ENCODE measurements at places on chromosomes 4 and X.

DNA sequence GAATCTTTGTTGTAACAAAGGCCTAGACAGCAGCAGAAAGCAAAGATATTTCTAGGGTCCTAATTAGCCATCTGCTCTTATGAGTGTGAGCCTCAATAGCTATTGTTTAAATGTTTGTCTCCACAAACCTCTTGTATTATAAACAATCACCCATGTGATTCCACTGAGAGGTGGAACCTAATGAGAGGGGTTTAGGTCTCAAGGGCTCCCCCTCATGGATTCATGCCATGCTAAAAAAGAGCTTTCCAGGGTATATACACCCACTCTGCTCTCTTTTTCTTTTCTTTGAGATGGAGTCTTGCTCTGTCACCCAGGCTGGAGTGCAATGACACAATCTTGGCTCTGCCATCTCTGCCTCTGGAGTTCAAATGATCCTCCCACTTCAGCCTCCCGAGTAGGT is 42.1 kb downstream of the TRIM61 start:
- peak; percentile 28 for DNase-seq

DNA sequence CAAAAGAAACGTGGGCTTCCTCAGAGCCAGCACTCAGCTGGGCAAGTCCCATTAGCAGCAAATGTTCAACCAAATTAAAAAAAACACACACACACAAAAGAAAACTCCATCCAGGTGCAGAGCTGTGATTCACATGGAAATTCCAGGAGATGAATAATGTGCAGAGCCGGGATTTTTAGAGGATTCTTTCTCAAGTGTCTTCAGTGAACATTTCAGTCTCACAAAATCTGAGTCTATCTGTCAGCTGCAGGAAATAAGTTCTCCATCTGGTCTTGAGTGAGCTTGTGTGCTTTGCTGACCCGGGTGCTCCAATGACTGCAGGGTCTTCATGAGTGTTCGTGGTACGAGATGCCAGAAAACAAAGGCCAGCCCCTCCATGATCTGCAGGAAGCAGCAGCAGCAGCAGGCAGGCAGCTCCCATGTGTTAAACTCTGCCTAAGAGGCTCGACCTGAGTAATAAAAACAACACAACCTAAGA is 44.3 kb downstream of the RASGEF1B start:
- no peak for DNase-seq

GRCh38 chr4:8688041-8688907 is 95.7 kb downstream of the CPZ start:
- no peak for DNase-seq

DNA sequence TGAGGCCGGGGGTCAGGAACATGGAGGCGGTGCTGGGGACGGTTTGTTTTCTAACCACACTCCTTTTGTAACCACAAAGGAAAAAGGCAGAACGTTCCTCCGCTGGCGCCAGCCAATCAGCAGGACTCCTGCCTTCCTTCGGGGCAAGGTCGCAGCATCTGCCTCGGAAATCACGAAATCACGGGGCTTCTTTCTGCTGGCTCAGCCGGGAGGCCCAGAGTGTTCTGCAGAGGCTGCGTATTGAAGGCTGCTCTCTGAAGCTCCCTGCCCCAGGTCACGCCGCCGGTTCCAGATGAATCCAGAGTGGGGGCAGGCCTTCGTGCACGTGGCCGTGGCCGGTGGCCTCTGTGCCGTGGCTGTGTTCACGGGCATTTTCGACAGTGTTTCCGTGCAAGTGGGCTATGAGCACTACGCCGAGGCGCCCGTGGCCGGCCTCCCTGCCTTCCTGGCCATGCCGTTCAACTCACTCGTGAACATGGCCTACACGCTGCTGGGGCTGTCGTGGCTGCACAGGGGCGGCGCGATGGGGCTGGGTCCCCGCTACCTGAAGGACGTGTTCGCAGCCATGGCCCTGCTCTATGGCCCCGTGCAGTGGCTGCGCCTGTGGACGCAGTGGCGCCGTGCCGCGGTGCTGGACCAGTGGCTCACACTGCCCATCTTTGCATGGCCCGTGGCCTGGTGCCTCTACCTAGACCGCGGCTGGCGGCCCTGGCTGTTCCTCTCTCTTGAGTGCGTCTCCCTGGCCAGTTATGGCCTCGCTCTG is 9.4 kb downstream of the TMEM187 start:
- DNase-seq: peak; percentile 81

DNA sequence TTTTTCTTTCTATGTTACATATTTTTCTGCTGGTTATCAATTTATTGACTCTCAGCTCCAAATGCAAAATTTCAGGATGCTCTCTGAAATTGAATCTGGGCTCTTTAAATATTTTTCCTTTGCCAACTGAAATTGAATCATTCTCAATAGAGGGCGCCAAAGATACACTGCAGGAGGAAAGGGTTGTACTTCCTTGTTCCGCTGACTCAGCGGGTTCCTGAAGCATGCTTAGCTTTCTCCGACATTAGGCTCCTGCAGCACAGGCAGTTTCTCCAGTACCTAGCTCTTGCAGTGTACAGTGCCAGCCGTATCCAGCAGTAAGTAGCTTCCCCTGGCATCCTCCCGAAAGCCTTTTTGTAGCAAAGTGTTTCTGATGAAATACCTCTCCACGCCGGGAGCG is 28.8 kb upstream of the CFAP47 start:
- DNase-seq: peak; percentile 63

DNA sequence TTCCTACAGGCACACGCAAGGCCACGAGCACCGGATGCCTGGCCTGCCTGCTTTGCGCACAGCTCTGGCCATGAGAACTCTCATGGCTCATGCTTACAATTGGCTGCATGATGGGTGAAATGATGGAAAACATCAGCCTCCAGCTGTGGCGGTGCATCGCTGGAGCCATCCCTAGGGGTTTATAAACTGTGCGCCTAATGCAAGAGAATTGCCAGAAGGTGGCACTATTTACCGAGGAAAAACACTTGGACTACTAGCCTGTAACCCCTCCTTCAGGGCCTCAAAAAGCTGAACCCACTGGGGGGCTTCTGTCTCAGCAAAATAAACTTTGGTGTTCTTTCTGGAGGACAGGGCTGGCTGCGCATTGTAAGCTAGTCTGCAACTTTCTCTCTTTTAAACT is 51.9 kb downstream of the PHKA2 start:
- peak; percentile 3 for DNase-seq

Data from RPMI7951 (cell line).